ENCODE measurements at places on chromosomes 2 and 18. TPM values are rescaled to one million over a fixed set of nuclear protein-coding genes. Genes with fewer than 3 reads are reported as not detected.

- DNase-seq: no peak
Measured at GRCh38 chr2:118535171-118535817, 312.2 kb downstream of the EN1 start.

Gene ANKRD30BL
- total RNA-seq: not detected

Gene ZNF532
- 26.4 TPM for total RNA-seq

DNA sequence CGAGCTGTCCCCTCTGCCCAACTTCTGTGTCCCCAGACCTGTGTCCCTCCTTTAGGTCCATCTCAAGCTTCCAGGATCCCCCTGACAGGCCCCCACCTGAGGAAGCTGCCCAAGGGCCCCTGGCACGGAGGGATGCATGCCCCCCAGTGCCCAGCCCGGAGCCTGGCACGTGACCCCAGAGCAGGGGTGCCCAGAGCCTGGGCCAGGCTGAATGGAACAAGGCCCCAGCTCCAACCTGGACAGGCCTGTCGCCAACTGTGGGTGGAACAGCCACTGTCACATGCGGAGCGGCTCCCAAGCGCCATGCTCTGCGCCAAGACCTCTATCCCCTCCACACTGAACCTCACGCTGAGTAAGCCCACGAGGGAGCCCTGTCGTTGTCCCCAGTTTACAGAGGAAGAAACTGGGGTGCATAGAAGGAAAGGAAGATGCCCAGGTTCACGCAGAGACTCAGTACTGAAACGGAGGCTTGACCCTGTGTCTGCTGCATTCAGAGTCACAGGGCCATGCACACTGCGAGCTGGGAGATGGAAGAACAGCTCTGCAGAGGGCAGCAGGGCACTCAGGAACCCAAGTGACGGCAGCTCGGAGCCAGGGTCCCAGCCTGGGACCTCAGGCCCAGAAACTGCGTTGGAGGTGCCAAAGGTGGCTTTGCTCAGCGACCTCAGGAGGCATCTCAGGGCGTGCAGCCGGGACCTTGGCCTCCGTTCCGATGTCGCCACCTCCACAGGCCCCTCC lies 5.5 kb upstream of the ECEL1 start:
- DNase-seq: no peak

Gene ADD2
- 7.2 TPM for total RNA-seq

GRCh38 chr2:136248242-136248641 lies 130.3 kb upstream of the CXCR4 start:
- peak; percentile 19 for DNase-seq

- no peak for DNase-seq
Measured at GRCh38 chr2:190837952-190838361, 42.7 kb upstream of the GLS start.

Gene UGT1A1
- not detected for total RNA-seq

Data from lung microvascular endothelial cell (primary cell).